Heart right ventricle (tissue), 16 donors: ENCODE measurements at places on chromosomes 7 and 10. TPM values are rescaled to one million over a fixed set of nuclear protein-coding genes. Genes with fewer than 3 reads are reported as not detected.

SMKR1 gene
- 0.28 TPM for polyA plus RNA-seq

CALML5 gene
- not detected for polyA plus RNA-seq

STOX1 gene
- 1.9 TPM for polyA plus RNA-seq

KAZALD1 gene
- polyA plus RNA-seq = 16.5 TPM

VSTM4 gene
- 5.0 TPM for polyA plus RNA-seq

SLC39A12 gene
- 0.01 TPM for polyA plus RNA-seq

PRLHR gene
- not detected for polyA plus RNA-seq

GALNT11 gene
- polyA plus RNA-seq = 14.8 TPM

TUBAL3 gene
- 0.23 TPM for polyA plus RNA-seq

NPC1L1 gene
- polyA plus RNA-seq = under 0.01 TPM

MARVELD1 gene
- polyA plus RNA-seq = 11.9 TPM
